ENCODE measurements at places on chromosomes 2 and 18.

- H3K36me3 ChIP-seq, result no peaks in the 10 kb centered on the region
- peak overlapping the region; percentile 21 for H3K27ac ChIP-seq
- peaks cover 8% of the 10 kb centered on the region for H3K27me3 ChIP-seq
- H3K4me1 ChIP-seq, result peaks cover 16% of the 10 kb centered on the region
- DNase-seq, result no peak
These were observed 113.9 kb downstream of the INO80D start for GRCh38 chr2:205972113-205972512.

DNA sequence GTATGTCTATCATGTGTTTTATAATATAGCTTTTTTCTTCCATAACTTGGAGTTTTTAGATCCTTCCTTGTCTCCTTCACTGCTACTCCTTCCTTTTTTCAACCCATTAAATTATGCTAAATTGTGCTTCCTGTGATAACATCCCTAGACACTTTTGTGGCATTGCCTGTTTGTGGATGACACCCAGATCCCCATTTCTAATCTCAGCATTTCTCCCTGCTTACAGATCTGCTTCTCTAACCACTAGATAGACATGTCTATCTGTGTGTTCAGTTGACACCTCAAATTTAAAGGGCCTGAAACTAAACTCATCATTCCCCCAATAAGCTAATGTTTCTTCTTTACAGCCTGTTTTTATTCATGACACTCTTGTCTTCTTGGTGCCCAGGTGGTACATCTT is 244.8 kb downstream of the BABAM2 start:
- no peak for DNase-seq
- H3K4me1 ChIP-seq, result peaks cover 33% of the 10 kb centered on the region
- H3K27ac ChIP-seq, result no peak overlapping the region

GRCh38 chr2:128605421-128605820 is 286.8 kb upstream of the HS6ST1 start:
- H3K27me3 ChIP-seq, result peaks cover 2% of the 10 kb centered on the region
- no peak overlapping the region for H3K27ac ChIP-seq
- no peak for DNase-seq

DNA sequence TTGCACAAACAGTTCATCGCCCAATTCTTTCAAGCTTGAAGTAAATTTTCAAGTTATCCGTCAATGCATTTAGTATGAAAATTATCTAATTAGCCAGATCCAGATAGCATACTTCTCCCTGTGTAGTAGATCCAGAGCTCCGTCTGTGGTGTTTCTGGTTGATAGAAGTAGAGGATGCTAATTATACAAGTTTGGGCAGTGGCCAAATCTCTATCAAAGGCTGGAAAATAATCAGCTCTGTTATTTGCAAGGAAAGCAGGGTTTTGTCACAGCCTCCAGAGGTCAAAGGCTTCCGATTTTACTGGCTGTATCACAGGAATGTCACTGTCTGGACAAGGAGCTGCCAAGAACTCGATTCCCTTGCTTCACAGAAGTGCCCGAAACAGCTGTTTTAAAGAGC is 28.6 kb downstream of the LRRC30 start:
- no peaks in the 10 kb centered on the region for H3K36me3 ChIP-seq
- no peak overlapping the region for H3K4me3 ChIP-seq

DNA sequence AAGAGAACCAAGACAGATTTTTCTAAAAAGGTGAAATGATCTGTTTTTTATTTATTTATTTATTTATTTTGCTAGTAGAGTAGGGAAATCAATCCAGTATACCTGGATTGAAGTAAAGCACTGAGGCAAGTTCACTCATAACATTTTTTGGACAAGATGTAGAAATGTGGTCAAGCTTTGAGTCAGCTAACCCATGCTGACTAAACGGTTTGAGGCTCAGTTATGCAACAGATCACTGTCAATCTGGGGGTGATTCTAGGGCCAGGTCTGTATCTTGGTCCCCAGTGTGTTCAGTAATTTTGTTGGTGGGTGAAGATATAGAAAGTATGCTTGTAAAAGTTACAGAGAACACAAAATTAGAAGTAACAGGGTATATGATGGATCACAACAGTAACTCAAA is 60.2 kb downstream of the RMDN2 start:
- H3K27ac ChIP-seq, result no peak overlapping the region
- no peak for DNase-seq
- H3K36me3 ChIP-seq, result peaks cover 12% of the 10 kb centered on the region
- H3K4me3 ChIP-seq, result no peak overlapping the region
- H3K4me1 ChIP-seq, result peaks cover 4% of the 10 kb centered on the region

DNA sequence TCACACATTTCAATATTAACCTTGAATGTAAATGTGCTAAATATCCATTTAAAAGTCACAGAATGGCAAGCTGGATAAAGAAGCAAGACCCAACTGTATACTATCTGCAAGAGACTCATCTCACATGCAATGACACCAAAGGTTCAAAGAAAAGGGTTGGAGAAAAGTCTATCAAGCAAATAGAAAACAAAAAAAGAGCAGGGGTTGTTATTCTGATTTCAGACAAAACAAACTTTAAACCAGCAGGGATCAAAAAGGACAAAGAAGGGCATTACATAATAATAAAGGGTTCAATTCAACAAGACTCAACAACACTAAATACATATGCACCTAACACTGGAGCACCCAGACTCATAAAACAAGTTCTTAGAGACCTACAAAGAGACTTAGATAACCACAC is 14.5 kb upstream of the UNC80 start:
- DNase-seq, result no peak
- no peaks in the 10 kb centered on the region for H3K4me1 ChIP-seq
- no peaks in the 10 kb centered on the region for H3K36me3 ChIP-seq
- peaks cover 55% of the 10 kb centered on the region for H3K27me3 ChIP-seq
- H3K27ac ChIP-seq, result no peak overlapping the region

GRCh38 chr2:682226-682625 is 5.0 kb upstream of the TMEM18 start:
- H3K27me3 ChIP-seq, result no peaks in the 10 kb centered on the region
- peaks cover 26% of the 10 kb centered on the region for H3K36me3 ChIP-seq
- peaks cover 8% of the 10 kb centered on the region for H3K4me1 ChIP-seq
- H3K4me3 ChIP-seq, result no peak overlapping the region
- DNase-seq, result no peak

DNA sequence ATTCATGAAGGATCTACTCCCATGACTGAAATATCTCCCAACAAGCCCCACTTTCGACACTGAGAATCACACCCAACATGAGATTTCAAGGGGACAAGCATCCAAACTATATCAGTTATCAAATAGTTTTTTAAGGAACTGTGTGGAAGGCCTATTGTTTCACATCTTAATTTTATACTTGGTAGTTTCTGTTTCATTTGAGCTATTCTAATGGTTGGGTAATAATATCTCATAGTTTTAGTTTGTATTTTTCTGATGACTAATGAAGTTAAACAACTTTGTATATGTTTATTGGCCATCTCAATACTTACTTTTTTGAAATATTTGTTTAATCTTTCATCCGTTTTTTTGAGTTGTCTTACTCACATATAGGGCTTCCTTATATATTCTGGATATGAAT is 135.0 kb downstream of the SCG2 start:
- H3K4me3 ChIP-seq, result no peak overlapping the region
- H3K27me3 ChIP-seq, result no peaks in the 10 kb centered on the region
- peaks cover 7% of the 10 kb centered on the region for H3K4me1 ChIP-seq
- no peaks in the 10 kb centered on the region for H3K36me3 ChIP-seq
- DNase-seq, result no peak

GRCh38 chr2:112627060-112628040 is 18.4 kb upstream of the SLC20A1 start:
- H3K27ac ChIP-seq, result peak overlapping the region; percentile 50
- no peaks in the 10 kb centered on the region for H3K27me3 ChIP-seq
- no peak for DNase-seq
- H3K36me3 ChIP-seq, result no peaks in the 10 kb centered on the region
- H3K4me3 ChIP-seq, result no peak overlapping the region
- H3K4me1 ChIP-seq, result peaks cover 28% of the 10 kb centered on the region

GRCh38 chr18:25010623-25011374 is 341.2 kb downstream of the ZNF521 start:
- H3K4me3 ChIP-seq, result no peak overlapping the region
- DNase-seq, result no peak
- H3K4me1 ChIP-seq, result peaks cover 5% of the 10 kb centered on the region

DNA sequence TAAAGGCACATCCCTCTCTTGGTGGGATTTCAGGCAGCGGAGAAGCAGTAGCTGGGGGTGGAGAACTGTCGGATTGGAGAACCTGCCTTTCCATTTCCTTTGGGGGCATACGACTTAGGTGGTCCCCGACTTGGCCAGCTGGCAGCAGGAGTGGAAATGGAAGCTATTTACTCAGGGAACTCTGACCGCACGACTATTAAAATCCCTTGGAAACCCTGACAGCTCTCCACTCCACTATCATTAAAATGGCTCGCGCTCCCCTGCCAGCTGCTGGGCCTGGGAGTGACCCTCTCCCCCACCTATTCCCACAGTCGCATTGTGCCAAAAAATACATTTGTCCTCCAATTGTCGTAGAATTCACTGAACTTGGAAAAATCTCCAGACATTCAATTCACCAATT is 77.7 kb upstream of the APCDD1 start:
- H3K27ac ChIP-seq, result no peak overlapping the region
- H3K36me3 ChIP-seq, result no peaks in the 10 kb centered on the region
- H3K27me3 ChIP-seq, result no peaks in the 10 kb centered on the region
- DNase-seq, result no peak
- no peak overlapping the region for H3K4me3 ChIP-seq

GRCh38 chr18:8791171-8791651 is 85.9 kb downstream of the MTCL1 start:
- H3K4me3 ChIP-seq, result no peak overlapping the region
- no peak for DNase-seq
- H3K4me1 ChIP-seq, result peaks cover 30% of the 10 kb centered on the region
- H3K27ac ChIP-seq, result no peak overlapping the region
- no peaks in the 10 kb centered on the region for H3K36me3 ChIP-seq

DNA sequence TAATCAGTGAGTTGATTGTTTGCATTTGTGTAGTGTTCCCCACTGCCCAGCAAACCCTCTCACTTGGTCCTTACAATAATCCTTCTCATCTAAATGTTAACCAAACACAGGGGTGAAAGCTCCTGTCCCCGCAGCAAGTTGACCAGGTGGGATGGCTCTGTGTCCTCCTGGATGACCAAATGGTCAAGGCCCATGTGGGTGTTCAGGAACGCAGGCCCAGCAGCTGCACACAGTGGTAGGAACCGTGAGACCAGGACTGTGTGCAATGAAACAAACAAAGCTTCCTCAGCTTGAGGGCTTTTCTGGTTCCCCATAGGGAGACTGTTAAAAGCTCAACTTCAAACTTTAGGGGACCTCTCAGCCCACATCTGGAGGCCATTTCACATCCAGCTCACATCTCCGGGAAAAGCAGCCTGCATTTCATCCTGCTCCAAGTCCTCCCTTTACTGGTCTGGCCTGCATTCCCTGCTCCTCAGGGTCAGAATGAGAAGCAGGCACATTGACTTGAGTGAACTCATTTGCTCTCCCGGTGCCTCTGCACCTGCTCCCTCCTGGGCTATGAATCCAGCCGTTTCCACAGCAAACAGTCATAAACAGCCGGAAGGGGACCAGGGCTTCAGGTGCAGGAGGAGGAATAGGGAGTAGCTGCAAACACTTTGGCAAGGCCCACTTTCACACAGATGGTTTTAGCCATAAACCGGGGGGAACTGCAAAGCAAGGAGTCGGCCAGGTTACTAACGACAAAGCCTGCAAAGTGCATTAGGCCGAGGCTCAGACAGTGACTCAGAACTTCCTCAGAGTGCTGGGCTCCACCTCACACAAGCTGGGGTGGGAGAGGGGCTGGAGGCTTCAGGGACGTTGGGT is 144.7 kb downstream of the CAPN13 start:
- no peaks in the 10 kb centered on the region for H3K4me1 ChIP-seq
- no peak overlapping the region for H3K27ac ChIP-seq
- H3K36me3 ChIP-seq, result no peaks in the 10 kb centered on the region

- DNase-seq, result no peak
- no peaks in the 10 kb centered on the region for H3K4me1 ChIP-seq
- no peaks in the 10 kb centered on the region for H3K27me3 ChIP-seq
- H3K27ac ChIP-seq, result no peak overlapping the region
- peaks cover 5% of the 10 kb centered on the region for H3K36me3 ChIP-seq
These were observed 20.0 kb downstream of the PASK start for GRCh38 chr2:241129086-241129871.

- H3K36me3 ChIP-seq, result no peaks in the 10 kb centered on the region
- no peak for DNase-seq
- no peaks in the 10 kb centered on the region for H3K27me3 ChIP-seq
- H3K27ac ChIP-seq, result peak overlapping the region; percentile 36
- peak overlapping the region; percentile 82 for H3K4me3 ChIP-seq
- peaks cover 25% of the 10 kb centered on the region for H3K4me1 ChIP-seq
These were observed 1.4 kb downstream of the UBE2F start for GRCh38 chr2:237968048-237968862.

GRCh38 chr2:121905201-121905600 is 149.8 kb downstream of the TSN start:
- H3K4me3 ChIP-seq, result no peak overlapping the region
- no peak for DNase-seq
- H3K27ac ChIP-seq, result no peak overlapping the region
- peaks cover 46% of the 10 kb centered on the region for H3K27me3 ChIP-seq
- H3K36me3 ChIP-seq, result no peaks in the 10 kb centered on the region
- no peaks in the 10 kb centered on the region for H3K4me1 ChIP-seq

- DNase-seq, result no peak
- H3K36me3 ChIP-seq, result no peaks in the 10 kb centered on the region
- H3K27me3 ChIP-seq, result peaks cover 30% of the 10 kb centered on the region
- H3K27ac ChIP-seq, result no peak overlapping the region
These were observed 213.2 kb downstream of the NDUFA10 start for GRCh38 chr2:239811806-239812560.

- peak overlapping the region; percentile 92 for H3K4me3 ChIP-seq
- no peaks in the 10 kb centered on the region for H3K27me3 ChIP-seq
- peak overlapping the region; percentile 78 for H3K27ac ChIP-seq
- peaks cover 16% of the 10 kb centered on the region for H3K36me3 ChIP-seq
These were observed 745 bp upstream of the BZW1 start for GRCh38 chr2:200810998-200811332.

- no peaks in the 10 kb centered on the region for H3K4me1 ChIP-seq
- DNase-seq, result no peak
- no peak overlapping the region for H3K4me3 ChIP-seq
- H3K27me3 ChIP-seq, result no peaks in the 10 kb centered on the region
These were observed 233.7 kb upstream of the CWC22 start for GRCh38 chr2:180240774-180241173.

DNA sequence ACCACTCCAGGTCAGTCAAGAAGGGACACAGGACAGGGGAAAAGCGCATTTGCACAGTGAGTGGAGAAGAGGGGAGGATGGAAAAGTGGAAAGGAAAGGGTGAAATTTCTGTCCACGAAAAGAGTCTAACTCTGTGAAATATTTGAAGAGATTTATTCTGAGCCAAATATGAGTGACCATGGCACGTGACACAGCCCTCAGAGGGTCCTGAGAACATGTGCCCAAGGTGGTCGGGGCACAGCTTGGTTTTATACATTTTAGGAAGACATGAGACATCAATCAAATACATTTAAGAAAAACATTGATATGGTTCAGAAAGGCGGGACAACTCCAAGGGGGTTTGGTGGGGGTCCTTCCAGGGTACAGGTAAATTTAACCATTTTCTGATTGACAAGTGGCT is 111.1 kb downstream of the MYT1L start:
- H3K27me3 ChIP-seq, result no peaks in the 10 kb centered on the region
- H3K27ac ChIP-seq, result no peak overlapping the region
- H3K4me3 ChIP-seq, result no peak overlapping the region

All from mesothelial cell of epicardium (in vitro differentiated cells).